ENCODE measurements at places on chromosomes 12 and 14.
A peak's percentile ranks its signal among the peaks of the same experiment; 100 is the strongest.

DNA sequence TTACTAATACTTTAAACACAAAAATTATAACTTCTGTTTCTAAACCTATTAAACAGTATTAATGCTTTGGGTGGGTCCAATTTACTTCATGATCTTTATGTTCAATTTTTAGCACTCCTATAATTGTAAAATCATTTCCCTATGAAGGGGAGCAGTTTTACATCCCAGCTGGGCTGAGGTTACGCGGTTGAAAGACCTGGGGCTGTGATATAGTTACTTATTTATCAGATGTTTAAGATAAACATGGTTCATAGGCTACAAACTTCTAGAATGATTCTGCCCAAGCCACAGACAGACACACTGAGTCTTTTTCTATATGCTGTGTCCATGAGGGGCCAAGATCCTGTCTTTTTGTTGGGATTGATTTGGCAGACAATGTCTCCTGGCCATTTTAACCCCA lies 44.4 kb downstream of the DYRK2 start:
- DNase-seq, result no peak

- DNase-seq, result no peak
These were observed 75.2 kb downstream of the LIN7A start for GRCh38 chr12:80862531-80862930.

GRCh38 chr14:59199614-59200013 lies 11.1 kb downstream of the DAAM1 start:
- no peak for DNase-seq

GRCh38 chr12:72296389-72296788 lies 24.2 kb downstream of the TRHDE start:
- DNase-seq, result no peak

GRCh38 chr14:71647086-71647784 lies 285.0 kb upstream of the RGS6 start:
- DNase-seq, result no peak

GRCh38 chr14:22282417-22282816 lies 306.6 kb downstream of the DAD1 start:
- DNase-seq, result no peak

GRCh38 chr12:42608196-42608825 lies 18.8 kb upstream of the PRICKLE1 start:
- DNase-seq, result no peak

DNA sequence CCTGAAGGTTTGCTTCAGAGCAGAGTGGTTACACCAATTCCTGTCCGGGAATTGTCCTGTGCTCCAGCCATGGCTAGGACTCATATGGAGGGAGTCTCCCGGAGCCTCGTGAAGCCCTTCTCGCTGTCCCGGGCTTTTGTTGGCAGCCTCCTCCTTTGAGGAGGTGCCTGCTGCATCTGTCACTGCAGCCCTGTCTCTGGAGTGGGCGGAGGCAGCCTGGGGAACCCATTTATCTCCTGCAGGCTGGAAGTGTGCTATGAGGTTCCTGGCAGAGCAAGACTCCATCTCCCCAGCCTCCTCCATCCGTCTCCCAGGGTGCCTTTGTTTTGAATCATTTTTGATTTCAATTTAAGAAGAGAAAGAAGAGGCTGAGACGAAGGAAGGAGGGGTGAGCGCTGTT lies 355.3 kb downstream of the GLT1D1 start:
- no peak for DNase-seq

- no peak for DNase-seq
These were observed 44.1 kb downstream of the FBXW8 start for GRCh38 chr12:116954710-116955381.

DNA sequence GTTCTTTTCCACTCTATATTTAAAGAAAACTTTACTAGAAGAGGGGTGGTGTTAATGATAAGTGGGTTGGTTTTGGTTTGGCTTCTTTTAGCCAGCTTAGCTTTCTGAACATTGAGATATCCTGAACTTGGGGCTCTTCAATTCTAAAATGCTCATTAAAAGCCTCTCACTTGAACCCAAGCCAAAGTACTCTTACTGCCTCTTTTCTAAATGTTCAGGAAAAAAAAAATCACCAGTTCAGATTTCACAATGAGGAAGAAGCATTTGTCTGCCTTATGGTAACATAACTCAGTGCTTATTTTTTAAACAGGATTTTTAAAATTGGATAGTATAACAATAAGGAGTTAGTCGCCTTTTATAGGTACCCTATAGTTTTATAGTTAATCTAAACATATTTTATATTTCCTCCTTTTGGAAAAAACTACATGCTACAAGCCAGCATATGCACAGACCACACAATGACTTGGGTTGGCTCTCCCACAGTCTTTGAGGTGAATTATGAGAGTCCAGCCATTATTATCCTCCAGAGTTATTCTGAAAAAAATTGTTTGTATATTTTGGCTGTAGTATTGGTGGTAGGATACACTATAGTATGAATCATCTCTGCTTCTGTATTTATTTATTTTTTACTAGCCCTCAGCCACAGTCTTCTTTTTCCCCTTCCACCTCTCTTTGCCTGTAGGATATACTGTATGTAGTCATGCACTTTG lies 195.5 kb upstream of the TMPO start:
- no peak for DNase-seq

GRCh38 chr14:64074961-64075612 lies 219.1 kb downstream of the ESR2 start:
- DNase-seq, result no peak

DNA sequence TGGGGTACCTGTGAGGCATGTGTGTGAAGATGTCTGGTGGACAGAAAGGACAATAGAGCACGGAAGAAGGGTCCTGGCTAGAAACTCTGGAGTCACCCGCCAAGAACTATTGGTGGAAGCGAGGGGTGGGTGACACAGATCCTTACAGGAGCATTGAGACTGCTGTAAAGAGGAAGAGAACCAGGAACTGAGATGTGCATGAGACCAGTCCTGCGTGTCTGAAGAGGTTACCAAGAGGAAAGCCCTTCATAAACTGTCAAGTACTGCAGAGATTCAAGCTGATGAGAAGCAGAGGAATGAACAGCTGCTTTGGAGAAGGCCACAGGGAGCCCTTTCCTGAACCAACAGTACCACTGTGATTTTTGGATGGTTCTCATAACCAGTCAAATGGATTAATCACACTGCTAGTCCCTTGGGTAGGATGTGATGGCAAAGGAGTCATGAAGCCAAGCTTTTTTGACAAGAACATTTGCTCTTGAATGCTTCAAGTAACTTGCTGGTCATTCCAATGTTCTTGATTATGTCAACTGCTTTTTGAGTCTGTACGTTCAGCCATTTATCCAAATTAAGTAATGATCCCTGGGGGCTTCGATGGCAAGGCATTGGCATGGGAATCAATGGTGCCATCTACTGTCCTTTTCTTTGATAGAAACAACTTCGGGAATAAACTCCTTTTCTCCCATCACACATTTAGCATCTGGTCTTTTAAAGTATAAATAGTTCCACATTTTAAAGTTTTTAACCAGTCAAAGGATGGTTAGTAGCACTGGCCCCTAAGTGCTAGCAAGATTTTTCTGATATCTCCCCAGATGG lies 42.9 kb downstream of the GPR135 start:
- no peak for DNase-seq

- DNase-seq, result no peak
These were observed 33.3 kb downstream of the SUPT16H start for GRCh38 chr14:21350539-21350938.

DNA sequence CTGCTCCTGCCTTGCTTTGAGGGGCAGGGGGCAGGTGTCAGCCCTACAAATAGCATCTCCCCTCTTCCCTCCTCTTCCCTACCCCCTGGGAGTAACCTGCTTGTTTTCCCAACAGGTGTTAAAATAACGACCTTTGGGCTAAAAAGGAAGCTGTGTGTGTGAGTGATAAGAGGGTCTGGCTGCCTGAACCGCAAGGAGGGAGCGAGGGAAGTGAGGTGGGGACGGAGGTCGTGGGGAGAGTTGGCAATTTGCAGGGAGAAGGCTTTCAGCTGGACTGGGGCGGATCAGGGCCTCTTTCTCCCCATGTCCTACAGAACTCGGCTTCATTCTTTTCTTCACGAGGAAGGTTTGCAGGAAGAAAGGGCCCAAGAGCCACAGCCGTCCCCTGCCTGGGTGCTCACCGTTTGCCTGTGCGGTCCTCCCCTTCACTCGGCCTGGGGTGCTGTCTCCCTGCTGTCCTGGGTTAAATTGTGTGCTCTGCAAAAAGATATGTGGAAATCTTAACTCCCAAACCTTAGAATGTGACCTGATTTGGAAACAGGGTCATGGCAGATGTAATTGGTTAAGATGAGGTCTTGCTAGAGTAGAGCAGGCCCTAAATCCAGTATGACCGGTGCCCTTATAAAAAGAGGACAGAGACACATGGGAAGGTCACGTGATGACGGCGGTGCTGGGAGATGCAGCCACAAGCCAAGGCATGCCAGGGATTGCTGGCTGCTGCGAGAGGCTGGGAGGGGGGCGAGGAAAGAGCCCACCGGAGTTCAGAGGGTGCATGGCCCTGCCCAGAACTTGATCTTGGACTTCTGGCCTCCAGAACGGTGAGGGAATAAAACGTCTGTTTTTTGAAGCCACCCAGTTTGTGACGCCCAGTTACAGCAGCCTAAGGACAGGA lies 38.7 kb upstream of the NCOR2 start:
- no peak for DNase-seq

DNA sequence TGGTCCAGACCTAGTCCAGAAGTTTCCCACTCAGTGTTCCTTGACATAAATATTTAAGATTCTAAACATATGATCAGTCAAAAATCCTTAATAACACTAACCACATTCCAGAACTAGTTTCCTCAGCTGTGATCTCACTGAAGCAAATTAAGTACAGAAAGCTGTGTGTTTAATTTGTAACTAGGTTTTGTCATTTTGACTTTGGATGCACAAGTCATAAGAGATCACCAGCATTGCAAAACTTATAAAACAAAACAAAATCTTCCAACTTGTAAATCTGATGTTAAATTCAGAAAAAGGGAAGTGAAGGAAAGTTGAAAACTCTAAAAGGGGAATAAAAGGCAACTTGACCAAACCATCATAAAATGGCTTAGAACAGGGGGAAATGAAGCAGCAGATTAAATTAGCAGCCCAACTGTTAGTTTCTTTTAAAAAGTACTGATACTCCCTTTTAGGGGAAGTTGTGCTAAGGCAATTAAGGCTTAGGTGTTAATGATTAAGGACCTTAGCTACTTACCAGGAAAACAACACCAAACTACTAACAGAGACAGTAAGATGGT lies 56.6 kb downstream of the SH2B3 start:
- no peak for DNase-seq

GRCh38 chr14:61480704-61481285 lies 159.4 kb downstream of the PRKCH start:
- DNase-seq, result no peak

DNA sequence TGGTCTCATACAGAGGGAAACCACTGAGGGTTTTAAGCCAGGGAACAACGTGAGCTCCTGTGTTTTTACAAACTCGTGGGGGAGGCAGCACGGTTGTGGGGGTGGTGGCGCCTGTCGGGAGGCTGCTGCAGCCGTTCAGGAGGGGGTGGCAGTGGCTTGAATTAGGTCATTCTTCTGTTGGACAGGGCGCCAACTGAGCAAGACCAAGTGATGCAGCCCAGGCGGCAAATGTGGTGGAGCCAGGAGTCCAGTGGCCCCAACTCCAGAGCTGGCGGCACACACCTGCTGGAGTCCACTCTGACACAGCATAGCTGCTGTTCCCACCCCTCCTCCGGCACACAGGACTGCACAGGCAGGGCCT lies 27.8 kb downstream of the FBRSL1 start:
- peak; percentile 57 for DNase-seq

DNA sequence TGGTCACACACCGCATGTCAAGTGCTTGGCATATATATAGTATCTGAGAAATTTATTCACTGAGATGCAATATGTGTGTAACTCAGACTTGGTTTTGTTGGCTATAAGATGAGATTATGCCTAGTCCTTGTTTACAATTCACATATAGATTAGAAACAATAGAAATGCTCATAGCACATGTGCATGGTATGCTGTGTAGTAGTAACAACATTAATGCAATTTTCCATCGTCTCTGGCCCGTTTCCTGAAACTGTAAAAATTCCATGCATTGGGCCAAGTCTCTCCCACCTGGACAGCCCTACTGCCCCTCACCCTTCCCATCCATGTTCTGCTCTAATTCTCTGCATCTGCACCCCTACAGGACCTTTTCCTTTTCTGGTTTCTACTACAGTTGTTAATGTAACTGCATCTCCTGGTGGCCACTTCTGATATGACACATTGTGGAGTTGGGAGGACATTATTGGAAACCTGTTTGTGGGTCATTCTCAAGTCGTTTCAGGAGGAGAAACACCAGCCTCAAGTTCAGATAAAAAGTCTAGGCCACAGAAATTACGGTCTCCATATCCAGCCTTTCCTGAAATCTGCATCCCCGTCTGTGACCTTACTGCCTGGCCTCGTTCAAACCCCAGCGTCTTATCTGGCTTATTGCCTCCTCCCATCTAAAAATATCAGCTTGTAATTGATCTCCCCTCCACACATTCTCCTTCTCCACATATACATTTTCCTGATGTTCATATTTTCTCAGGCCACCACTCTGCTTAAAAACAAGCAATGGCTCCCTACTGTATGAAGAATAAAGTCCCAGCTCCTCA lies 37.5 kb downstream of the EMP1 start:
- DNase-seq, result peak; percentile 17

GRCh38 chr14:104396682-104397470 lies 182.7 kb upstream of the C14orf180 start:
- no peak for DNase-seq

GRCh38 chr12:97300891-97301290 lies 161.7 kb upstream of the RMST start:
- DNase-seq, result no peak

DNA sequence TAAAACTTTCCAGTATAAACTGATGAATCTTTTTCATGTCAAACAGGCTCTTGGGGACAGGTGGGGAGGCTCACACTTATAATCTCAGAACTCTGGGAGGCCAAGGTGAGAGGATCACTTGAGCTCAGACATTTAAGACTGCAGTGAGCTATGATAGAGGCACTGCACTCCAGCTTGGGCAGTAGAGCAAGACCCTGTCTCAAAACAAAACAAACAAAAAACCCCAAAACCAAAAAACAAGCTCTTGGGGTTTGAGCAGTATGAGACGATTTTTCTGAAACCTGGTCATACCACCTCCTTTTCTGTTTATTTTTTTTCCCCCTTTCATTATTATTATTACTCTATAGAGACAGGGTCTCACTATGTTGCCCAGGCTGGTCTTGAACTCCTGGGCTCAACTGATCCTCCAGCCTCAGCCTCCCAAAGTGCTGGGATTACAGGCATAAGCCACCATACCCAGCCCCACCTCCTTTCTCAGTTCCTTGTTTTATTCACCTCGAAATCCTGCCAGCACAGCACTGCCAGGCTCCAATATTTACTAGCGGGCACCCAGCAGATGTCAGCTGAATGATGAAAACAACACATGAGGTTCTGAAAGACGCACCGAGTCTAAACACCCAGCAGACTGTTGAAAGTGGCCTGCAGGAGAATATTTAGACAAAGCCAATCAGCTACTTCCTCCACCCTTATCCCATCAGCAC lies 19.5 kb upstream of the CDK17 start:
- DNase-seq, result peak; percentile 49

DNA sequence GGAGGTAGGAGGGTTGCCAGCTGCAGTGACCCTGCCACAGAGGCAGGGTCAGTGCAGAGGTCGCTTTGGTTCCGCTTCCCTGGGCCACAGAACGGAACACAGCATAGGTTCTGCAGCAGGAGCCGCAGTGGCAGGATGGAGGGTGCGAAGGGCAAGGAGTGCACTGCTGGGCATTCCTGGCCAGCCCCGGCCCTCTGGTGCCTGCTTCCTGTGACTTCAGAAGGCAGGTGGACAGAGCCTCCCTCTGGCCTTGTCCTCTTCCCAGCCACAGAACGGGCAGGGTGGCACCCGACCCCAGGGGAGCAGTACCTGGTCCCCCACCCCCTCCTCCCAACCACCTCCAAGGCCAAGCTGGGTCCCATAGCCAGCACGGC lies 37.7 kb downstream of the SLC8B1 start:
- DNase-seq, result no peak
